ENCODE measurements at places on chromosomes 11 and 22.
A peak's percentile ranks its signal among the peaks of the same experiment; 100 is the strongest.

GRCh38 chr22:21642584-21643448 is 714 bp downstream of the SDF2L1 start:
- DNase-seq = peak; percentile 79

- DNase-seq = no peak
Observed at GRCh38 chr11:9330387-9331384, 16.3 kb upstream of the TMEM41B start.

DNA sequence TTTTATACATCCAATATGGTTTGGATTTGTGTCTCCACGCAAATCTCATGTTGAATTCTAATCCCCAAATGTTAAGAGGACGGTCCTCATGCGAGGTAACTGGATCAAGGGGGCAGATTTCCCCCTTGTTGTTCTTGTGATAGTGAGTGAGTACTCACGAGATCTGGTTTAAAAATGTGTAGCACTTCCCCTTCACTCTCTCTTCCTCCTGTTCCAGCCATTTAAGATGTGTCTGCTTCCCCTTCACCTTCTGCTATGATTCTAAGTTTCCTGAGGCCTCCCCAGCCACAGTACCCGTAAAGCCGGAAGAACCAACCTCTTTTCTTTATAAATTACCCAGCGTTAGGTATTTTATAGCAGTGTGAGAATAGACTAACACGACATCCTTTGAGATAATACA is 98.6 kb downstream of the TTC28 start:
- DNase-seq = no peak

GRCh38 chr11:24624432-24624831 is 127.6 kb downstream of the LUZP2 start:
- DNase-seq = no peak

GRCh38 chr11:75656044-75656727 is 12.7 kb downstream of the MAP6 start:
- DNase-seq = no peak

DNA sequence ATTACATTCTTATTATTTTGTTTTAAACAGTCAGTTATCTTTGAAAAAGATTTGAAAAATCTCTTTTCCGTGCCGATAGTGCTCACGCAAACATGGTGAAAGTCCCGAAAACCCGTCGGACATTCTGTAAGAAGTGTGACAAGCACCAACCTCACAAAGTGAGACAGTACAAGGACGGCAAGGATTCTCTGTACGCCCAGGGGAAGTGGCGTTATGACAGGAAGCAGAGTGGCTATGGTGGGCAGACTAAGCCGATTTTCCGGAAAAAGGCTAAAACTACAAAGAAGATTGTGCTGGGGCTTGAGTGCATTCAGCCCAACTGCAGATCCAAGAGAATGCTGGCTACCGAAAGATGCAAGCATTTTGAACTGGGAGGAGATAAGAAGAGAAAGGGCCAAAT is 28.7 kb upstream of the CTSD start:
- DNase-seq = no peak

- DNase-seq = no peak
Observed at GRCh38 chr11:77467993-77468392, 5.9 kb downstream of the PAK1 start.

GRCh38 chr11:14361951-14362350 is 3.0 kb upstream of the RRAS2 start:
- DNase-seq = no peak

GRCh38 chr11:62656796-62657429 is 3.8 kb upstream of the INTS5 start:
- DNase-seq = no peak

DNA sequence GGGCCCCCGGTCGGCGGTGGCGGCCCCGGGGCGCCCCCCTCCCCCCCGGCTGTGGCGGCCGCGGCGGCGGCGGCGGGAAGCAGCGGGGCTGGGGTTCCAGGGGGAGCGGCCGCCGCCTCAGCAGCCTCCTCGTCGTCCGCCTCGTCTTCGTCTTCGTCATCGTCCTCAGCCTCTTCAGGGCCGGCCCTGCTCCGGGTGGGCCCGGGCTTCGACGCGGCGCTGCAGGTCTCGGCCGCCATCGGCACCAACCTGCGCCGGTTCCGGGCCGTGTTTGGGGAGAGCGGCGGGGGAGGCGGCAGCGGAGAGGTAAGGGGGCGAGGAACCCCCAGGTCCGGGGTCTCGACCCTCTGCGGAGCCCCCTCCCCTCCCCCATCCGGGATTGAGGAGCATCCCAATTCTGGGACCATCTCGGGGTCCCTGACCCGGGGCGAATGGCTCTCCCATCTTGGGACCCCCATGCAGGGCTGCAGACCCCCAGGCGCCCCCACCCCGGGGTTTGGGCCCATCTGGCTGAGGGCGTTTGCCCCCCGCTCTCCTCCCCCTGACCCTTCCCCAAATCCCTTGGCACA is 431 bp downstream of the KMT2A start:
- DNase-seq = peak; percentile 66

DNA sequence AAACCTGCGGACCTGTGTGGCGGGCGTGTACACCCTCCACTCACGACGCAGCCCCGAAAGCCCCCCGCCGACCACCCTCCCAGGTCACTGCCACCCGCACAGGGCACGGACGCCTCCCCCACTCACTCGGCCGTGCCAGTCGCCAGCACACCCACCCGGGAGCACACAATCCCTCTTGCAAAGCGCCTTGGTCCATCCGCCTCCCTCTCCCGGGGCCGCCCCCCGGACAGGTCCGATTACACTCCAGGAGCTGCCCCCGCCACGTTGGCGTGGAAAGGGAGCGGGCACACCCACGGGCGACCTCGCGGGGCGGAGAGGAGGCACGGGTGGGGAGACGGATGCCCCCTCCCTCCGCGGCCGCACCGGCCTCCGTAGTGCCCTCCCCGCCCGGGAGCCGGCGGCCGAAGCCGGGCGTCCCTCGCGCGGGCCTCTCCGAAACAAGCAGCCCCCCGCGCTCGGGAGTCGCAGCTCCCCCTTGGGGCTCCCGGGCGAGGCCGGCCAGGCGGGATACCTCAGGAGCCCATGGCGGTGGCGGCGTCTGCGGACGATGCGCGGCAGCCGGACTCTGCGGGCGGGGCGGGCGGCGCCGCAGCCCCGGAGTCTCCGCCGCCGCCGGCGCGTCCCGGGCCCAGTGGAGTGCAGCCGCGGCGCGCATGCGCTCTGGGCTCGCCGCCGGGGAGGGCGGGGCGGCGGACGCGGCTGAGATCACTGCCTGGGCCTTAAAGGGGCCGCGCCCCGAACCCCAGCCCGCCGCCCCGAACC is at the start of gene TMEM184B:
TMEM184B (minus strand) TSS at position 638 of the 762 bp plus-strand sequence. CDS start 25,049 bp downstream, outside the sequence.
- peak; percentile 83 for DNase-seq

GRCh38 chr11:10622957-10623791 is 54.7 kb upstream of the LYVE1 start:
- DNase-seq = peak; percentile 7

GRCh38 chr22:50199251-50199721 is 1.5 kb upstream of the SELENOO start:
- no peak for DNase-seq

GRCh38 chr11:133661846-133662245 is 129.5 kb upstream of the OPCML start:
- DNase-seq = no peak

GRCh38 chr22:38088629-38089473 is 4.9 kb upstream of the SLC16A8 start:
- DNase-seq = no peak

GRCh38 chr11:113603277-113604059 is 102.6 kb downstream of the TMPRSS5 start:
- no peak for DNase-seq

- no peak for DNase-seq
Observed at GRCh38 chr22:38111925-38112355, 1.5 kb upstream of the BAIAP2L2 start.

DNA sequence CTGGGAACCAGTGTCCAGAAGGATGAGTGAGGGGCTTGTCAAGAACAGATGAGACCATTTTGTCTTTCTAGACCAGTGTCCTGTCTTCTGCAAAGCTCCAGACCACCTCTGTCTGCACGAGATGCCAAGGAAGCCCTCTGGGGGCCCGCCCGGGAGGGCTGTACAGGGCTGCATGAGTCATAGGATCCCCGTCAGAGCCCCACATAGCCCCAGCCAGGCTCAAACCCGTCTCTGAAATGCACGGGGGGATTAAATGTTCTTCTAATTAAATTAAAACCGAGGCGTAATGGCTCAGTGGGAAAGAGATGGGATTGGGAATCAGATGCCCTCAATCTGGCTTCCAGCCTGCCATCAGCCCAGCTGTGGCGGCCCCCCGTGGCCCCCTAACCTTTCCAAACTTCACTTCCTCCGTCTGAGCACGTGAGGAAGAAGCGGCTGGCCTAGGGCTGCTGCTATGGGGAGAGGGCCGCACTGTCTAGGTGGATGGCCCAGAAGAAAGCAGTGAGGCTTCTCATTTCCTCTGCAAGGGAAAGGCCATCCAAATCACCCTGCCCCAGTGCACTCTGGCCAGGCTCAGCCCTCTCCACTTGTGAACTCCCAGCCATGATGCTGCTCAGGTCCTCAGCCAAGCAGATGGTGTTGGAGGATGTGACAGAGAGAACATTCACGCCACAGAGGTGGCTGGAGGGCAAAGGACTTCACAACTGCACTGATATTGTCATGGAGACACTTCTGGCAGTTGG is 32.8 kb downstream of the KCNQ1OT1 start:
- no peak for DNase-seq

- no peak for DNase-seq
Observed at GRCh38 chr11:113876798-113877669, 1.7 kb upstream of the USP28 start.

GRCh38 chr22:50581031-50581949 is 1.4 kb downstream of the CHKB start:
- no peak for DNase-seq

DNA sequence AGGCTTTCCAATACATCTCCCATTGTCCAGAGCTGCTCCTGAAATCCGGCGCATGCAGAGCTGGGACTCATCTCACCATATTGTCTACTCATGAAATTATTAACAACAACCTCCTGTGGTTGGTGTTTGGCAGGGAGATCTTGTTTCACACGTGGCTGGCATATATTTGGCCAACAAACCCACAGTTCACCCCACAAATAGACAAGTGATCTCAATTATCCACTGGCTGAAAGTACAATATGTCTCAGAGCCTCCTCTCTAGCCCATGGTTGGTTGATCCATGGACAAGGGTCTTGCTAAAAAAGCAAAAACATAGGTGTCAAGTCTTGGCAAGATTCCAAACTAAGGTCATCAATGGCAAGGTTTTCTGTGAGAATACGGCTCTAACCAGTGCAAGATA is 386.9 kb downstream of the ETS1 start:
- no peak for DNase-seq

DNA sequence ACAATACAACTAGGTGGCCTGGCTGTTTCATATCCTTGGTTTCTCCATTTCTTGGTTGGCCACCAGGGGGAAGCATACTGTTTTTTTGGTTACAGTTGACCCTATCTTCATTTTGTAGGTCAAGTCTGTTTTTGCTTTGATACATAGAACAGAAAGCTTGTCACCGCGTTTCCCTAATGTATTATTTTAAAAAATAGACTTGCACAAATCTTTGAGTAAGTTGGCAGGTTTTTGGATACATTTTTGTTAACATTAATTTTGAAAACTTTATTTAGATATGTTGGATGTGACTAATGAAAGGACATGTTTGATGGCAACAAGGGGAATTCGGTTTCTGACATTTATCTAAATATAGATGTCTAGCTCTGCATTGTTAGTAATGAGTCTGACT is 3.0 kb downstream of the NCR3LG1 start:
- DNase-seq = peak; percentile 80

GRCh38 chr22:44295406-44295805 is 17.3 kb downstream of the SHISAL1 start:
- DNase-seq = no peak

DNA sequence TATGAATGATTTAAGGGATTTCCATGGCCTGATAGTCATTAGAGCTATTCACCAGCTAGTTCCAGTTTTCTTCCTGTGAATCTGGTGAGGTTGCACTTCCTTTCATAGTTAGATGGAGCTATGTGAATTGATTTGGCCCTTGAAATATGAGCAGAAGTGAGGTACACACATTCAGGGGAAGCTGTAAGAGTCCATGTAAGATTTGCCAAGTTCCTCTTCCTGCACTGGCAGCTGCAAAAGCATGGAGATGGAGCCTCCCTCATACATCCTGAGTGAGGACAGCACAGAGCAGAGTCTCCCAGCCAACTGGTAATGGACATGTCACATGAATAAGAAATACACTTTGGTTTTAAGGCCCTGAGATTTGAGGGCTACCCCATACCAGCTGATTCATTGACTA is 111.7 kb downstream of the CD44 start:
- DNase-seq = no peak

DNA sequence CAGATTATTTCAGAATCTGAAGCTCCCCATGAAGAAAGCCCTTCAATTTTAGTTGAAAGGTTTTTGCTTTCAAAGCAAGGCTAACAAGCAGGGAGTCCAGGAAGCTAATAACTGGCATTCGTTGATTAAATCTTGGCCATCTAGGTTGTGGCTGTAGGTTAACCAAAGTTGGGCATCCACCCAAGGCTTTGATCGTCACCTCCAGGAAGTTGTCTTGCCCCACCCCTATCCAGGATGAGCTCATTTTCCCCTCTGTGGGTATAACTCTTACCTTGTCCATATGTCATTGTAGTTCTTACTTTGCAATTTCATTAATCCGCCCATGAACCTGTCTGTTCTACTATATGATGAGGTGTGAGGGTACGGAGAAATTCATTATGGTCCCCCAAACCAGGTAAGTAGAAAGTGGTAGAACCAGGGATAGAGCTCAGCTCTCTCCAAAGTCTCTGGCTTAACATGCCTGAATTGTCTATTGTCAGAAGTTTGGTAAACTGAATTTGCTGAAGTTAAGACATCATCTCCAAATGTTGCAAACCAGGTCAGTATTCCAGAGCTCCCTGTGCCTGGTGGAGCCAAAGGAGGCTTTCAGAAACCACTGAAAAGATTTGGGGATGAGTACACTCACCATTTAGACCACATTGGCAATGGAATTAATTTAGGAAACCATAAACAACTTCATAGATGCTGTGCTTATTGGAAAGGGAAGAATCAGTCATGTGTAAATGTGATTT is 97.1 kb downstream of the CD44 start:
- peak; percentile 69 for DNase-seq

DNA sequence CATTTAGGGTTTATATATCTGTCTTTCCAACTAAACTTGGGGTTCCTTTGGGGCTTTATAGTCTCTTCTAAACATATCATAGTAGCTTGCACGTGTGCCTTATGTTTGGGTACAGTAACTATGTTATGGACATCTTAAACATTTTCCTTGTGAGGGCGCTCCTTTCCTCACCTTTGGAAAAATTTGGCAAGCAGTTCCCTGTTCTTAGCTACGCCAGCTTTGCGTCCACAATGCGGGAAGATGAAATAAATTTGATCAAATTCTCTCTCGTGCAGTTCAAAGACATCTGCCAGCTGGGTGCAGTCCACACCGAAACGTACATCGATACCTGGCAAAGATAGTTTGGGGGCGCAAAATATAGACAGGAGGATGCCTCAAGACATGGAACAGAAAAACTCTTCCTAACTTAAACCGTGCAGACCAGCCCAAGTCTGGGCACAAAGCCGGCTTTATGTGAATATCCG is 548 bp downstream of the FDXACB1 start:
- no peak for DNase-seq

GRCh38 chr22:17655289-17655688 is 16.7 kb downstream of the BCL2L13 start:
- DNase-seq = no peak

GRCh38 chr22:22037229-22037628 is 54.6 kb upstream of the TOP3B start:
- no peak for DNase-seq
